ENCODE measurements at places on chromosomes 5 and 9.

- no peak for DNase-seq
These were observed 74.0 kb downstream of the C9orf85 start for GRCh38 chr9:71985297-71985911.

DNA sequence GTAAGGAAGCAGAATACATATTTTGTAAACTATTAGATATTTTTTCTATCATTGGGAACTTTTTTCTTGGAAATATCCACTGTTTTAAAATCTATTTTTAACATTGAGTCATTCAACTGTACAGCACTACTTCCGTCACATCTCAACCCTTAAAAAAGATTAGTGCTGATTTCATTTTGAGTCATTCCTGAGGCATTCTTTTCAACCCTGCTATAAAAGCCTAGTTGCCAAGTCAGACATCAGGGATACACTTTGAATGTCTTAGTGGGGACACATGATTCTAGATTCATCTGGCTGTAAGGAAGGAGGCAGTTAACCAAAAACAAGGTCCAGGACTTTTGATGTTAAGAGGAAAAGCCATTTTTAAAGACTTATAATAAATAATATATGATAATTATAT, 160.9 kb downstream of the GIN1 start:
- DNase-seq: no peak

- DNase-seq: no peak
These were observed 867.5 kb downstream of the MAT2B start for GRCh38 chr5:164372892-164373291.

GRCh38 chr9:134489621-134490408, 151.8 kb upstream of the COL5A1 start:
- DNase-seq: no peak

- DNase-seq: no peak
These were observed 55.4 kb downstream of the BNC2 start for GRCh38 chr9:16815079-16815478.

DNA sequence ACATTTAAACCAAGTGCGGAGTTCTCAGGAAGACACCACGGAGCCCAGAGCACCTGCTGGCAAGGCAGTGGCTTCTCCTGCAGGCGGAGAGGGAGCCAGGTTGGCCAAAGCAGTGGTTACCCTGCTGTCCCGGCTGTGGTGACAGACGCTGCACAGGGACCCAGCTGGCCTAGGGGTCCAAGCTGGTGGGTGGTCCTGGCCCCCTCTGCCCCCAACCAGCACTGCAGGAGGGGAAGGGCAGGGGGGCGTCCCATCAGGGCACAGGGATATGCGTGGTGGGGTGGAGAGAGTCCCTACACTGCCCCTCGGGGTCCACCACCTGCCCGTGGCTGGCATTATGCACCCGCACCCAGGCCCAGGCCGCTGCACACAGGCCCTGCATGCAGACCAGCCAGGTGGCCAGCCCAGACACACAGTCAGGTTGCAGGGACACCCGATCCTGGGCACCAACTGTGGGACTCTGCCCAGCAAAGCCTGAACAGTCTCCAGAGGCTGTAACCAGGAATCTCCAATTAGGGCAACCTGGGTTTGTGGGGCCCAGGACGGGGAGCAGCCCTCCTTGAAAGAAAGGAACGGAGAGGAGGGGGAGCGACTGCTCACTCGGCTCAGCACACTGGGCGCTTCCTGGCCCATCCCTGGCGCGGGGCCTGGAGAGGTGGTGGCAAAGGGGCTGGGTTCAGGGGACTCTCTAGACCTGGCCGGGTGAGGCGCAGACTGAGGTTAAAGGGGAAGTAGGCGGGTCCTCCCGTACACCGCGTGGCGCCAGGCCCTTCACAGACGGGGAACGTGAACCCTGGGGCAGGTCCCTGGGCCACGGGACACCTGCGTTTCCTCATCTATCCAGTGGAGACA, 46.3 kb downstream of the NACC2 start:
- DNase-seq: no peak

DNA sequence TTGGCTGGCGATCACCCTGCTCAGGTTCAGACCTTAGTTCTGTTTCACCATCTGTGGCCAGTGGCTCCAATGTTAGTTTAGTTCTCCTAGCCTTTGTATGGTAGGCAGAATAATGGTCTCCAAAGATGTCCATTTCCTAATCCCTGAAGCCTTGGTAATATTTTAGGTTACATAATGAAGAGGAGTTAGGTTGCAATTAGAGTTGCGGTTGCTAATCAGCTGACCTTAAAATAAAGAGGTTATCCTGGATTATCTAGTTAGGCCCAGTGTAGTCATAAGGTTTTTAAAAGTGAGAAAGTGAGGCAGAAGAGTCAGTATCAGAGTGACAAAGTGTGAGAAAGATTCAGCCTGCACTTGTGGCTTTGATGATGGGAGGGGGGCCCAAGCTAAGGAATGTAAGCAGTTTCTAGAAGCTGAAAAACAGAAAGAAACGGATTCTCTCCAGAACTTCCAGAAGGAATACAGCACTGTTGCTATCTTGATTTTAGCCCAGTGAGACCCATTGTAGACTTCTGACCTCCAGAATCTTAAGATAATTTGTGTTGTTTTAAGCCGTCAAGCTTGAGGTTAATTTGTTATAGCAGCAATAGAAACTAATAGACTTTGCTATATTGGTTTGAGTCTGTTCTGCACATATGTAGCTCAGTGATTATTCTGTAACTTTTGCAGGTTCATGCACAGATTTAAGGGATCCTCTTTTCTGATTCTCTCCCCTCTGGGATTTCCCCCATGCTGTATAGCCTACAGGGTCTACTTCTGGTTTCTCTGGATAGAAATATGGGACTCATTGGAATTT, 21.6 kb downstream of the LNPEP start:
- no peak for DNase-seq

GRCh38 chr5:103780794-103781193, 218.2 kb upstream of the NUDT12 start:
- no peak for DNase-seq

DNA sequence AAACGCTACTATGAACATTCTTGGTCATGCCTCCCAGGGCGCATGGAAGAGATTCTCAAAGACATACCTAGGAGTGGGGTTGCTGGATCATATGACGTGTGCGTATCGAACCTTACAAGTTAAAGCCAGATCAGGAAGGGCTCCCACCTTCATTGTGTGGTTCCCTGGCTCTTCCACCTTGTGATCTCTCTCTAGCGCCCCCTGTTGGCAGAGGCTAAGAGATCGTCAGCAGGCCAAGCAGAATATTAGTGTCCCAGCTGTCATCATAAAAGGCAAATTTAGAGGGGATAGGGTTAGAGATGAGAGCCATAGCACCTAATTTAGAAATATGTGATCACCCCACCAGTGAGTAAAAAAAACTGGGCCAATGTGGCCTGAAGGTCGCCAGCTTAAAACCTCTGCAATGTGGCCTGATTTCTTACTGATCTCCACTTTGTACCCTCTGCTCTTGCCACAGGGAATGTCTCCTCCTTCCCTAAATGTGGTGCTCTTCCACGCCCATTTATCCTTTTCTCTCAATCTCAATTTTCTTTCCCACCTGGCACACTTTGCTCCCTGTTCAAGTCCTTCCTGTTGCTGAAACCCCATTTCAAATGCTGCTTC, 91.7 kb upstream of the SHB start:
- peak; percentile 21 for DNase-seq

- DNase-seq: no peak
These were observed 2.8 kb downstream of the PITX1 start for GRCh38 chr5:135030956-135031812.

- DNase-seq: no peak
These were observed 68.8 kb upstream of the PPP2R2B start for GRCh38 chr5:146947181-146947941.

- DNase-seq: peak; percentile 46
These were observed 66.5 kb upstream of the HSPA9 start for GRCh38 chr5:138641547-138642298.

- DNase-seq: no peak
These were observed 22.5 kb upstream of the HMGCS1 start for GRCh38 chr5:43335681-43336080.

DNA sequence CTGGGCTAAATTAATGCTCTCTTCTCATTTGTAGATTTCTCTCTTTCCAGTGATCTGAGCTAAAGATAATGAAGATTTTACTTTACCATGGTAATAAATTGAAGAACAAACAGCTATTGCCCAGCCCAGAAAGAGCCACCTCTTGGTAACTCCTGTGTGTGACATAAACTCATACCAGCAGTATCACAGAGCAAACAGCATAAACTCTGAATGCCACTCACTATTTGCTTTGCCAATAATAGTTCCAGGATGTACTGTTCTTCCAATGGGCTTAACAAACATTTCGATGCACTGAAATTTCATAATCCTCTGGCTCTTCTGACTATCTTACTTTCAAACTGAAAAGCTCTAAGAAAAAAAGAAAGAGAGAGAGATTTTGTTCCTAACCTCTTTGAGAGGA, 69.8 kb upstream of the RASEF start:
- DNase-seq: no peak

DNA sequence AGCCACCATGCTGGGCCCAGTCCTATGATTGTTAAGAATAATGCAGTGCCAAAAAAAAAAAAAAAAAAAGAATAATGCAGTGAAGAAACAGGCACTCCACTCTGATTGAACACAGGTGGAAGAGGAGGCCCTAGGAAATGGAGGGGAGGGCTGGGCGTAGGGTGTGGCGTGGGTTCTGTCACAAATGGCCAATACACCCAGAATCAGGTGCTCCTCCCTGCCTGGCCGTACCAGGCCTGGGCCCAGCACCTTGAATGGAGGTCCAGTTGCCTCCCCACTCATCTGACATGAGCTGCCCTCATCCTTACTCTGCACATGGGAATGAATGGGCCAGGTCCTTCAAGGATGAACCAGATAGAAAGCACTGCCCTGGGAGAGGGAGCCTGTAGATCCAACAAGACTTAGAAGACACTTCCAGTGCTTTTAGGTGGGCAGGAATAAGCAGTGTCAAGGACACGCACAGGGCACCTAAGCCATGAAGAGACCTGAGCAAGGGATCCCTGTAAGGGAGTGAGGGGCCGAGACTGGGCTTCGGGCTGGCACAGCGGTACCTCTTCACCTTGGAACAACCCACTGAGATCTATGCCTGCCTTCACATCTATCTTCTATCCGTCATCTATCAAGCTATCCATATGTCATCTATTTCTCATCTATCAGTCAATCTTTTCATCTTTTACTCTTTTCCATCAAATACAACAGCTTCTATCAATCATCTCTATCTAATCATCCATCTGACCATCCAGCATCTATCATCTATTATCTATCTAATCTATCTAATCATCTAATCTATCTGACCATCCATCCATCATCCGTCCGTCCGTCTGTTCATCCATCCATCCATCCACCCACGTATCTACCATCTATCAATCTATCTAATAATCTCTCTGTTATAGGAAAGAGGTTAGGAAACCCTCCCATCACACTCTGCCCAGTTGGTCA, 15.9 kb downstream of the NINJ1 start:
- no peak for DNase-seq

DNA sequence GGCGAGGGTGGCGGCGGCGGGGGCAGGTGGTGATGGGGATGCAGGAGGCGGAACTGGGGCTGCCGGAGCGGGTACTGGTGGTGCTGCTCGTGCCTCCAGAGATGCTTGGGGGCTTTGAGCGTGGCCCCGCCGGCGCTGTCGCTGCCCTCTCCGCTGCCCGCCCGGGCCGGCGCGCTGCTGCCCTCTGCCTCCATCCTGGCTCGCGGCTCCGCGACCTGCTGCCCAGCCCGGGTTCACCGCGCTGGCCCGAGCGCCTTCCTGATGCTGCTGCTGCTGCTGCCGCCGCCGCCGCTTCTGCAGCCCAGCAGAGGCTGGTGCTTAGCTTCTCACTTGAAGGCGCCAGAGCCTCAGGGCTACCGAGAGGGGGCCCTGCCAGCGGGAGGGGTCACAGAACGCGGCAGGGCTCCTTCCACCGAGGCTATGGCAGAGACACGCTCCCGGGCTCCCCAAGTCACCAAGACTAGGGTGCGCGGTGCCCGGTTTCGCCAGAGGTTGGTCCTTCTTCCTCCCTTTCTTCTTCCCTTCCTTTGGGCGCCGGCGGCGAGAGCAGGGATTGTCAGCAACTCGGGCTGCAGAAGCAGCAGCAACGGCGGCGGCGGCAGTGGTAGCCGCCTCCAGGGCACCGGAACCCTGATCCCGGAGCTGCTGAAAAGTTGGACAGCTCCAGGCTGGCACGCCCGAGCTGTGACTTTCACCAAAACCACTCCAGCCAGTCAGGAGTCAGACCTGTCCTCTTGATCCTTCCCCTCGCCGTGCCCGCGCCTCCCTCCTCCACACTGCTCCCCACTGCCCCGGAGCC, at the start of gene PDE4D:
PDE4D (minus strand) TSS at position 298 of the 799 bp plus-strand sequence.
- DNase-seq: no peak

GRCh38 chr9:18314316-18314715, 159.6 kb upstream of the ADAMTSL1 start:
- DNase-seq: no peak

- no peak for DNase-seq
These were observed 18.7 kb upstream of the NEURL1B start for GRCh38 chr5:172622091-172623046.

DNA sequence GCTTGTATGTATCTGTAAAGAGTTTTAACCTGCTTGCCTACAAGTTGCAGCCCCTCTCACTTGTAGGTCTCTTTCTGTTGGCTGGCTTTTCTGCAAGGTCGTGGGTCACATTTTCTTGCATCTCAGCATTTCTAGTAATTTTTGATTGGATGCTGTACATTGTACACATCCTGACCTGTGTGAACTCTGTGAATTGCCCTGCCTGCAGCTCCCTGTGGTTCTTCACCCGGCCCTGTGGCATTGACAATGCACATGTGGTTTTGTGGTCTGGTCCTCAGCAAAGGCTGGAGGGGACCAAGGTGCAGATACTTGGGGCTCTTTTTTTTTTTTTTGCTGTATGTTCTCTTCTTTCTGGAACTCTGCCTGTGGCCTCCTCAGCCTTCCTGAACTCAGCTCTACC, 53.6 kb downstream of the WNK2 start:
- no peak for DNase-seq

DNA sequence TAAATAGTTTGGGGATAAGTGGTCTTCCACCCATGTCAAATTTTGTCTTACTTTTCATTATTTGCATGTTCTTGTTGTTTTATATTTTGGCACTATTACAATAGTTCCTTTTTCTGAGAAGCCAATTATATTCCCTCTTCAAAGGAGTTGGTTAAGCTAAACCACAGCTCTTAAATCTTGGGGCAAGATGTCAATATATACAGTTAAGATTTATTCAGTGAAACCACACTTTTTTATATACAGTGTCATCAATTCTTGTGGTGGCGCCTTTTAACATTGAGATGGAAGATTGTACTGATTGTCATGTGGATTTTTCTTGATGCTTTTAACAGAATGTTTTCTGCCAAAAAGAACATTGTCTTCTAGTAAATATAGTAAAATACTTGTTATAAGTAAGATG, 104.1 kb downstream of the MTREX start:
- DNase-seq: no peak

DNA sequence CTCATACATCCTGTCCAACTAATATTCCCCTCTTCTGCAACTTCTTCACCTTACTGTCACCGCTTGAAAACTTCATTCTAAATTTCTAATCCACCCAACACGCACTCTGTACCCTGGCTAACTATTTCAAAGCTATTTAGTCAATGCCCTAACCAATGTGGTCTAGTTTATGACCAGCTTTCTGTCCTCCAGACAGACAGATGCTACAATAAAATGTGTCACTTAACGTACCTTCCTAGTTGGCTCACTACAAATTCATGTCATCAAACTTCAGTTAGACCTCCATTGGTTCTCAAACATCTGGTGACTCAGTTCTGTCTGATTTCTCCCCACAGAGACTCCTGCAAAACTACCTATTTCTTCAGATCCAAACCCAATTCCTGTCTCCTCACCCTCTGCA, 57.7 kb downstream of the FAM13B start:
- DNase-seq: no peak

- no peak for DNase-seq
These were observed 1.7 kb downstream of the STPG3 start for GRCh38 chr9:137252555-137253506.

GRCh38 chr5:88741964-88742363, 141.0 kb downstream of the MEF2C start:
- no peak for DNase-seq
